Esophagus muscularis mucosa (tissue), 4 donors: ENCODE measurements at places on chromosomes 1 and 21. TPM values are rescaled to one million over a fixed set of nuclear protein-coding genes. Genes with fewer than 3 reads are reported as not detected.

DNA sequence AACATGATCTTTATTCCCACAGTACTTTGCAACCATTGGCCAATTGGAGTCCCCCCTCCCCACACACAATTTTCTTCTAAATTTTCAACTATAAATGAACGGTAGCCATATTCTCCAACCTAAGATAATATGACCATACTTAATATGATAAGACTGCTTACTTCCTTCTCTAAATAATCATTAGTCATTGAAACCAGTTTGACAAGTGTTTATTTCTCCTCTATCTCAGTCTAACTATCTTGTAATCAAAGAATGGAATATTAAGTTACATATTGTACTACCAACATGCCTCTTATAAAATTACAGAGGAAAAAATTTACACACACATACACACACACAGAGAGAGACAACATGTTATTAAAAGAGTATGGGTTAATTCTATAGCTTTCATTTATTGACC is 567.4 kb upstream of the TMPRSS15 start:
- no peak for DNase-seq

GRCh38 chr1:166603296-166603695 is 236.0 kb upstream of the POGK start:
- DNase-seq: no peak

Gene SLC16A4
- 5.8 TPM for total RNA-seq

Gene REN
- total RNA-seq: not detected
